NCI-H1694 treated with DMSO at 0.1 percent for 48 hours (cell line): ENCODE measurements at places on chromosomes 2 and 18.

DNA sequence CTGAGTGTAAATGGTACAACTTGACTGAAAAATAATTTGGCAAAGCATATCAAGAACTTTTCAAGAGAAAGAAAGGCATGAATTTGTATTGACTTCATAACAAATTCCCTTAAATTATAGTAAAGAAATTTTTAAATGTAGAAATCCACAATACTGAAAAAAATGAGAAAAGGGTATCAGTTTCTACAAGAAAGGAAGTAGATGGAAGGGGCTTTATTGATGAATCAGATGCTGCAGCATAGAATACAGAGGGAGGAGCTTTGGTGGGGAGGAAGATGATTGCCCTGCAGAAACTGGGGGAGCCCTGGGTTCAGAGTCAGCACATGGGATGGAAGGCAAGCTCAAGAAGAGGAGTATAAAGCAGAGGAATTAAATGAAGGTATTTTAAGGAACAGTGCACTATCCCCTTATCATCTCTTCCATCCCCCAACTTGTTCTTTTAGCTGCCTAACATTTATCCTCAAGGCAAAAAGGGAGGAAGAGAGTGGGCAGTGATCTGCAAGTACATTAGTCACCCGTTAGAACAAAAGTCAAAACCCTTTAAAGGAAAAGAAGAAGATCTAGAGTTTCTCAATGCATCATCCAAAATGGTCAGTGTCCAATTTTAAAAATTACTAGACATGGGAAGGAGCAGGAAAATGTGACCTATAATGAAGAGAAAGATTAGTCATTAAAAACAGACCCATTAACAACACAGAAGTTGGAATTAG lies 77.7 kb downstream of the KCTD18 start:
- DNase-seq: no peak

DNA sequence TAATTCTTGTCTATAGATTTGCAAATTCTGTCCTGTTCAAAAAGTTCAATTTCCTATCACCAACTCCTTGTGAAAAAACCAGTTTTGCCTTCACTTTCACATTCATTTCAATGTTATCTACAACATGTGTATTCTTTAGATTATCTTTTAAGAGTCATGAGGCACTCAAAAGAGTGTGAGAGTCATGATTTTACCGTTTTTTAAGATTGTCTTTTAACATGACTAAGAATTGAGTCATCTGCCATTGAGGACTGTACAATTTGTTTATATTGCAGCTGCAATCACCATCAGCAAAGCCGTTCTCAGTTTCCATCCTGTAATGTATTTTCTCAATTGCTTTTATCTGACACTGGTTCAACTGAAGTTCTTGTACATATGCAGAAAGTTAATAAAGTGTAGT lies 275.8 kb downstream of the LNPK start:
- no peak for DNase-seq

GRCh38 chr2:133389569-133389968 lies 178.7 kb downstream of the NCKAP5 start:
- no peak for DNase-seq

- DNase-seq: no peak
These were observed 1.0 kb upstream of the LDLRAD4 start for GRCh38 chr18:13217466-13217961.

DNA sequence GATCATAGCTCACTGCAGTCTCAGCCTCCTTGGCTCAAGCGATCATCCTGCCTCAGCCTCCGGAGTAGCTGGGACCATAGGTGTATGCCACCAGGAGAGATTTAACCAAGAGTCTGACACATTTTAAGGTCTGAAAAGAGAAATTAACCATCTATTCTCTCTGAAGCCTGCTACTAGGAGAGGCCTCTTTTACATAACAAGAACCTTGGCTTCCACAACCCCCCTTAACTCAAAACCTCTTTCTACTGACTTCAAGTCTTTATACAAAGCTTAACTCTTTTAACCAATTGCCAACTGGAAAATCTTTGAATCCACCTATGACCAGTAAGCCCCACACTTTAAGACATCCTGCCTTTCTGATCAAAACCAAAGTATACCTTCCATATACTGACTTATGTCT lies 279.9 kb upstream of the CELF4 start:
- DNase-seq: no peak

GRCh38 chr2:13413989-13414388 lies 697.3 kb downstream of the TRIB2 start:
- no peak for DNase-seq
